ENCODE measurements at places on chromosomes 4 and X.

GRCh38 chr4:1578251-1578773 is 105.8 kb downstream of the FAM53A start:
- DNase-seq, result no peak

- no peak for DNase-seq
Measured at GRCh38 chr4:107825072-107825824, 516 bp downstream of the SGMS2 start.

GRCh38 chr4:85869181-85869580 is 394.2 kb downstream of the ARHGAP24 start:
- DNase-seq, result no peak

GRCh38 chr4:158094413-158095134 is 78.3 kb downstream of the GASK1B start:
- no peak for DNase-seq

DNA sequence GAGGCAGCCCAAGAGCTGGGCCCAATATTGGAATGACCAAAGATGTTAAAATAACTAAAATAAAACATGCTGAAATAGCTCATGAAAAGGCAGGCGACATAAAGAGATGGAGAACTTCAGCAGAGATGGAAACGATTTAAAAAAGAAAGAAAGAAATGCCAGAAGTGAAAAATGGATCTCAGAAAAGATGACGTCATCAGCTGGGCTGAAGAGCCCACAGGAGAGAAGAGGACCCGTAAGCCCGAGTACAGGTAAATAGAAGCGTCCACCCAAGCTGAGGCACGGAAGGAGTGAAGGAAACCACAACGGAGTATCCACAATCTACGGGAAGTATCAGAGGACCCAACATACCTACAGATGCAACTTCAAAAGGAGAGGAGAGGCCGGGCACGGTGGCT is 112.8 kb downstream of the AFAP1 start:
- DNase-seq, result no peak

GRCh38 chr4:31016322-31017061 is 296.3 kb downstream of the PCDH7 start:
- DNase-seq, result no peak

DNA sequence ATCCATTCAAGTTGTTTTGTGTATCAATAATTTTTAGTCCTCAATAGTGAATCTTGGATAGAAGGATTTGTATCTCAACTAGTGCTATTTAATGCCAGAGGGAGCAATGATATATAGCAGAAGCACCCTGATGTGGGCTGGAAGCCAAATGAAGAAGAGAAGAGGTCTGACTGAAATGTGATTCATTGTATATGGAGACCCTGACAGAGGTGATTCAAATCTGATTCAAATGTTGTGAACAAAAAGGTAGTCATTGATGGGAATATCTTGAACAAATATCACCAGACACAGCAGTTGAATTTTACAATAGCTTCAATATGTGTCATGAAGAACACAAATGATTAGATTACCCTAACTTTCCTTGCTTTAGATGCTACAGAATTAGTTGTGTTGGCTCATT is 27.5 kb upstream of the SULT1B1 start:
- no peak for DNase-seq

DNA sequence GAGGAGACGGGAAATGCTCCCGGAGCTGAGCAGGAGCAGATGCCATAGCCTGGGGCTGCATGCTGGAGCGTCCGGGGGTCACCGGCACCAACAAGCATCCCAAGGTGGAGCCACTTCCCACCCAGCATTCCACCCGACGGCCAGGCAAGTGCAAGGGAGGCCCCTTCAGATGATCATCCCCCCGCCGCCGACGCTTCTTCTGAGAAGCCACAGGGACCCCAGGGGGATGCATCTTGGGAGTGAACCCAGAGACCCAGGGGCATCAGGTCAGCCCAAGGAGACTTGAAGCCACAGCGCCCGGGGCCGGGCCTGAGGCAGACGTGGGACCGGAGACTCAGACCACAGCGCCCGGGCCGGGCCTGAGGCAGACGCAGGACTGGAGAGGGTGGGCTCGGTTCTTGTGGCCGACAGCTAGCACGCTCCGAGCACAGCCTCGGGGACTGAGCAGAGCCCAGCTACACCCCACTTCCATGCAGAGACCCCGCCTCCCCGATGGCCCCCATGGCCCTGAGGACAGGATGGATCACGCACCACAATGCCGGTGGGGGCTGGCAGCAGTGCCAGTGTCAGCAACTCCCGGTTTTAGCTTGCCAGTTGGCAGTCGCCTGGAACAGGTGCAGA is 33.0 kb upstream of the CPLX1 start:
- no peak for DNase-seq

DNA sequence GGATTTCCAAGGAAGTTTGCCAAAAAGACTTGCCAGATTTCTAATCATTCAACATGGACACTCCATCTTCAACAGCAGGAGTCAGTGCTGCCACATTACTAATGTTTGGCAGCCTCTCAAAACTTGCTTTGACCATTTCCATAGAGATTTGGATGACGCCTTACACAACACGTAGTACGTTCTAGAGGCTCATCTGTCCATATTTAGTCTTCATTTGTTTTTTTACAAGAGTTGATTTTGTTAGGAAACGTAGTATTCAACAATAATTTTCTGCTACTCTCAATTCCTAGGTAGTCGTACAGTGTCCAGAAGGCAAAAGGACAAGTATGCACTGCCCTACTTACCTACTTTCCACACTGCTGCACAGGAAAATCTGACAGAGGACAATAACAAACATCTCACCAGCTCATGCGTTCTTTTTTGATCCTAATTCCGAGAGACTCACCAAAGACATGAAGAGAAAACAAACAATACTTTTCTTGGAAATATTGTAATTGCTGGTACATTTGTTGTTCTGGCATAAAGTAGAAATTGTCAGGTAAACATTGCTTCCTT is 117.3 kb downstream of the SNCA start:
- no peak for DNase-seq

GRCh38 chr4:173024203-173024602 is 144.4 kb upstream of the GALNT7 start:
- DNase-seq, result no peak

DNA sequence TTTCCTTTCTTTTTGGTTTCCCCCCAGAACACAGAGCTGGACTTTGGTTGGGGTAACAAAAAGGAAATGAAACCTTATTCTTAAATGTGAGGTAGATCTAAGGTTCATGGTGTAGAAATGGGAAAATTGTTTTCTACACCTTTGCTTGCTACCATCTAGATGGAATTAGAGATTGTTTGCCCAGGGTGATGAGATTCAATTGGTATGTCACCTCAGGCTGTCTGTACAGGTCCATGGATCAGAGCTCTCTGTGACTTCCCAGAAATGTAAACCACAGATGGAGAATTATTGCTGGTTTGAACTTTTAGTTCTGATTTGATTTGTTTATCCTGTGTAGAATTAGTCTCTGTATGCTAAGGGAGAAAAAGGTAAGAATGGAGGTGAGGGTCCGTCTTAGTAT is 146.7 kb downstream of the PCDH7 start:
- no peak for DNase-seq

- no peak for DNase-seq
Measured at GRCh38 chrX:77446908-77447652, at the start of gene FGF16. TSS of gene FGF16 (plus strand) at chrX:77447389. CDS start at chrX:77447675, 286 bp downstream.

- no peak for DNase-seq
Measured at GRCh38 chrX:118660085-118660484, 67.3 kb upstream of the IL13RA1 start.

DNA sequence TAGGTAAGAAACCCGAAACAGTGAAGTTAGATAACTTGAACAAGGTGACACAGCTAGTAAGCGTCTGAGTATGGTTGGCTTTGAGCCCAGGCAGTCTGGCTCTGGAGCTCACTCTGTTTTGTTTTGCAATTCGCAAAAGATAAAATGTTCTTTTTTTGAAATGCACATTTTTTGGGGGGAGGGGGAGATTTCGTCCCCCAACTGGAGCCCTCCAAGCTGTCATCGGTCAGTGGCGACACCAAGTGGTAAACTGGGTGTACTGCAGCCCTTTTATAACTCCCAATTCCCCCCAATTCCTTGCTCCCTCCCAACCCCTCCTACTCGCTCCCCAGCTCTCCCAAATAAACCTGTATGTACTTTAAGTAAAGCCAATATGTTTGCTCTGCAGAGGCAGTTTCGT is 2.8 kb upstream of the CLCN5 start:
- DNase-seq, result no peak

DNA sequence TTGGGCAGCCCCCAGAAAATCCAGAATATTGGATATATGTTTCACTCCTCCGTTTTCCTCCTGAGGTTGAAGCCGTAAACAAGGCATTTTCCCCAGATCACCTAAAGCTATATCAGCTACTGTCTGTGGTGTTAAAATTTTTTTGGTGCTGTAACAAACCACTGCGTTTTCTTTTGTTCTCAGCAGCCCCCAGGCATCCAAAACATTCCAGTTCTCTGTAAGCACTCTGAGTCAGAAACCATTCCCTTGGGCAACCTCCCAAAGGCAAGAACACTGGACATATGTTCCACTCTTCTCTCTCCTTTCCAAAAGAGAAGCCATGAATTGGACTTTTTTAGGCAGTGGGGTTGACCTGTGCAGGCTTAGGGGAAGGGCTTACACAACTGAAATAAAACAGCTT is 310.9 kb downstream of the MID1IP1 start:
- no peak for DNase-seq

GRCh38 chrX:22237479-22237878 is 35.2 kb upstream of the CBLL2 start:
- no peak for DNase-seq

DNA sequence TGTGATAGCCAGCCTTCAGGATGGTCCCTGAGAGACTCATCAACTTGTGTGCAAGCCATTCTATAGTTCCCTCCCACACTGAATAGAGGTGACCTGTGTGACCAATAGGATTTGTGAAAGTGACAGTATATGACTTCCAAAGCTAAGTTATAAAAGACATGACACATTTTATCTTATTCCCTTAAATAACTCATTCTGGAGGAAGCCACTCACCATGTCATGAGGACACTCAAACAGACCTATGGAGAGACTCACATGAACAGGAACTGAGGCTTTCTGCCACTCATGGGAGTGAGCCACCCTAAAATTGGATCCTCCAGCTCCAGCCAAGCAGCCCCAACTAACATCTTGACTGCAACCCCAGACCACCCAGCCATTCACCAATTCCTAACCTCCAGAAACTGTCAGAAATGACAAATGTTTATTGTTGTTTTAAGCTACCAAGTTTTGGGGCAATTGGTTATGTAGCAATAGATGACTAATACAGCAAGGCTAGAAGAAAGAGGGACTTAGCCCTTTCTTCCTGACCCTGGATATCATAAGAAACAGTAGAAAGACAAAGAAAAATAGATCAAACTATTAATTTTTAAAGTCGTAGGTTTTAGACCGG is 9.0 kb upstream of the CHIC2 start:
- DNase-seq, result no peak

- no peak for DNase-seq
Measured at GRCh38 chr4:13539047-13539618, 5.2 kb downstream of the NKX3-2 start.

DNA sequence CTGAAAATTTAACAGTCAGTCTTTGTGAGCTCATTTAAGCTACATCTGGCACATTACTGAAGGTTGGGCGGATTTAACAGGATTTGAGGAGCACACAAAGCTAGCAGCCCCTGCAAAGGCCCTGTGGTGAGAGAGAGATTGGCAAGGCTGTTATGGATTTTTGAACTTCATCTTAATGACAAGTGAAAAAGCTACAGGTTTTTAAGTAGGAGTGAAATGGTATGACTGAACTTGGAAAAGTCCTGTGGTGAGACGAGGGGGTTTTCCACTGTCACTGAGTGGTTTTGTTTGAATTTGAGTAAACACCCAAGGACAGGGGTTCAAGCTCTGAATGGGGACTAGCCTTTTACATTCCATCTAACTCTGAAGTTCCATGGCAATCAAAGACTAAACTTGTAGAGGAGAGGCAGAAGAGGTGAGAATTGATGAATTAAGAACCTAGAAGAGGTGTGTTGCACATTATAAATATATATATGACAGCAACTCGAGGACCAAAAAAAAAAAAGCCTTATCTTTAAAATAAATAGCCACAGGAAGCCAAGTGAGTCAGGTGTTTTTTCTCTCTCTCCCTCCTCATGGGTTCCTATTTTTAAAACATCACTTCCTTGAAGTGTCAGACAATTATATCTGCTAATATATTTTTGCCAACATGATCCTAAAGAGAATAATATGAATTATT is 47.8 kb upstream of the CLNK start:
- DNase-seq, result no peak

GRCh38 chr4:64158648-64159326 is 250.5 kb downstream of the TECRL start:
- no peak for DNase-seq

DNA sequence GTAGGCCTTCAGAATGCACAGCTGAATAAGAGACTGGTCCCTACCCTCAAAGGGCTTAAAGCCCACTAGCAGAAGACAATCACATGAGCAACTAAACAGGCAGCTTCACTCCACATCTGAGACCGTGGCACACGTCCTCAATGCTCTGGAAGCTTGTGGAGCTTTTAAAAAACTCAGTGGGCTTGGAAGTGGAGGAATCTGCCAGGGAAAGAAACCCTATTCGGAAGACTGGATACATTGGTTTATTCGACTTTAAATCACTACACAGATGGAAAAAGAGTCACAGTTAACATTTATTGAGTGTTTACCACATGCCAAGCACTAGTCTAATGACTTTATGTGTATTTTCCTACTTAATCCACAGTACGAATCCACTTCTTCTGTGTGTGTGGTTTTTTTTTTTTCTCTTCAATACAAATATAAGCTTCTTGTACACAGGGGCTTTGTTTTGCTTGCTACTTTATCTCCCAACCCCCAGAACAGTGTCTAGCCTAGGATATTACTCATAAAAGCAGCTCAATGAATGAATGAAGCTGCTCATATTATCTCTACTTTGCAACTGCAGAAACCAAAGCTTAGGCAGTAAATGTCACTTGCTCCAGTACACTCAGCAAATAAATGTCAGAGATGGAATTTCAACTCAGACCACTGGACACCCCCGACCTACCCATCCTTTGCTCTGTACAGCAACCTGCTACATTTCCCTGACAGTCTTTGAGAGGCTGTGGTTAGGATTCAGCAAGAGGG is 137.7 kb downstream of the LDB2 start:
- DNase-seq, result no peak

- DNase-seq, result no peak
Measured at GRCh38 chr4:13296986-13297385, 187.2 kb downstream of the RAB28 start.

GRCh38 chr4:90174621-90175023 is 47.4 kb downstream of the CCSER1 start:
- no peak for DNase-seq

DNA sequence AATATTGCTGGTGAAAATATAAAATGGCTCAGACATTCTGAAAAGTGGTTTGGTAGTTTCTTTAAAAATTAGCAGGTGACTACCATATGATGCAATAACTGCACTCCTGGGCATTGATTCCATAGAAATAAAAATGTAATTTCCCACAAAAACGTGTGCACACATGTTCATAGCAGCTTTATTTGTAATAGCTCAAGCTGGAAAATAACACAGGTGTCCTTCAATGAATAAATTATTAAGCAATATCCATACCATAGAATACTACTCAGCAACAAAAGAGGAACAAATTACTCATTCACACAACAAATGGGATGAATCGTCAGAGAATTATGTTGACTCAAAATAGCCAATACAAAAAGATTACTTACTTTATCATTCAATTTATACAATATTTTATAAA is 893.7 kb upstream of the SLIT2 start:
- DNase-seq, result no peak

GRCh38 chr4:175109933-175110332 is 191.8 kb downstream of the ADAM29 start:
- DNase-seq, result no peak

- DNase-seq, result no peak
Measured at GRCh38 chr4:40976343-40976742, 226.6 kb downstream of the NSUN7 start.

- no peak for DNase-seq
Measured at GRCh38 chr4:155569960-155570515, 96.6 kb upstream of the GUCY1A1 start.

GRCh38 chr4:42167709-42168108 is 15.3 kb upstream of the BEND4 start:
- DNase-seq, result no peak

All from vagina (tissue), 2 donors.